ENCODE measurements at places on chromosomes 16 and 17.

GRCh38 chr17:16322636-16323035, 30.6 kb downstream of the CENPV start:
- no peak for DNase-seq

- DNase-seq, result no peak
Measured at GRCh38 chr16:50390914-50391716, 22.3 kb upstream of the BRD7 start.

DNA sequence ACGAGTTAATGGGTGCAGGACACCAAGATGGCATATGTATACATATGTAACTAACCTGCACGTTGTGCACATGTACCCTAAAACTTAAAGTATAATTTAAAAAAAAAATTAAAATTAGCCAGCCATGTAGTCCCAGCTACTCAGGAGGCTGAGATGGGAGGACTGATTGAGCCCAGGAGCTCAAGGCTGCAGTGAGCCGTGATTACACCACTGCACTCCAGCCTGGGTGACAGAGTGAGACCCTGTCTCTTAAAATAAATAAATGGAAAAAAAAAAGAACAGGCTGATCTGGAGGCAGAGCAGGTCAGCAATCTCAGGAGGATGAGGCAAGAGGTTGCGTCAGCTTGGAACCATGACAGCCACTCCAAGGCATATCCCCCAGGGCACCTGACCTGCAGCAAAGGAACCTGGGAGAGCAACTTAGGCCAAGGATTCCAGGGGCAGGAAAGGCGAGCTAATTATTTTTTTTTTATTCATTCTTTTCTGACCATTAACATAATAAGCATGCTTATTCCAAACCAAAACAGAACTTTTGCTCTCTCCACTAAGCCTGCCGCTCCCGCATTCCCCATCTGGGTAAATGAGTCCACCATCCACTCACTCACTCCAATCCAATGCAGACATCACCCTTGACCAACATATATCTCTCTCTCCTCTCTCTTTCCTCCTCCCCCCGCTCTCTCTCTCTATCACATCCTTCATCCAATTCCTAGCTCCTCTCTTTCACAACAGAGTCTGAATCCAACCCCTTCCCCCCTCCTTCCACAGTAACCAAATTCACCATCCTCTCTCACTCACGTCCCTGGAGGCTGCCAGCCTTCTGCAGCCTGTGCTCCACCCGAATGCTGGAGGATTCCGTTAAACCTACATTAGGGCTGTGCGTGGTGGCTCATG, 47.7 kb downstream of the TK2 start:
- DNase-seq, result peak; percentile 59

- DNase-seq, result no peak
Measured at GRCh38 chr17:32289471-32290070, 23.9 kb downstream of the RHBDL3 start.

DNA sequence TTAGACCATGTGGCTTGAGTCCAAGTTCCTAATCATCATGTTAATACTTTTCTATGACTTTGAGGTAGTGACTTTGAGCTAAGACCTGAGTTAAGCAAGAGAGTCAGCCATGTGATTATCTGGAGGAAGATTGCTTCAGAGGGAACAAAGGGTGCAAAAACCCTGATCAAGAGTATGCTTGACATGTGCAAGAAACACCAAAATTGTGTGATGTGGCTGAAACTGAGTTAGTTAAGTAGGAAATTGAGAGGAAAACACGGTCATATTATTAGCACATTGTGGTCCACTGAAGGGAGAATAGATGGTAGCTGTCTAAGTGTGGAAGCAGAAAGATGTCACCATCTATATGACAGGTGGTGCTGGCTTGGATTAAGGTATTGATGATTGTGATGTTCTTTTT, 130.4 kb upstream of the MON1B start:
- DNase-seq, result no peak

GRCh38 chr17:79371984-79372383, 238.9 kb downstream of the RBFOX3 start:
- DNase-seq, result no peak

Measured in MG63 (cell line).